Globus pallidus (tissue), 1 donor: ENCODE measurements at places on chromosomes 11 and 22.

DNA sequence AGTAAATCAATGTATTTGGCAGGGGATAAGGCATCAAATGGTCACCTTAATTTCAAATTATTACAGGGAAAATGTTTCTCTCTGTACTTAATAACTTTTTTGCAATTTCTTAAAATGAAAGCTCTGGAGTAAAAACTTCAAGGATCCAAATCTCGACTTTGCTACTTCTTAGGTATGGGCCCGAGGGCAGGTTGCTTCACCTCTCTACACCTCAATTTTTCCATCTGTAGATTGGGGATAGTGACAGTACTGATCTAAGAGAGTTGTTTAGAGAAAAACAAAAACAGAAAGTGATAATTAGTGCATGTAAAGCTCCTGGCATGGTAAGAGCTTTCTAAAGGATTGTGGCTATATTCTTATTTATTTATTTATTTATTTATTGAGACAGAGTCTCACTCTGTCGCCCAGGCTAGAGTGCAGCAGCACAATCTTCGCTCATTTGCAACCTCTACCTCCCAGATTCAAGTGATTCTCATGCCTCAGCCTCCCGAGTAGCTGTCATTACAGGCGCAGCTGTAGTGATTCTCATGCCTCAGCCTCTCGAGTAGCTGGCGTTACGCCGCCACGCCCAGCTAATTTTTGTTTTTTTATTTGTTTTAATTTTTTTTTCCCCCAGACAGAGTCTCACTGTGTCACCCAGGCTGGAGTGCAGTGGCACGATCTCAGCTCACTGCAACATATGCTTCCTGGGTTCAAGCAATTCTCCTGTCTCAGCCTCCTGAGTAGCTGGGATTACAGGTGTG, 2.3 kb upstream of the TFIP11 start:
- no peak for DNase-seq

- DNase-seq = no peak
These were observed 175.0 kb downstream of the GRIK4 start for GRCh38 chr11:120686516-120686915.

GRCh38 chr22:23059284-23059948, 10.9 kb upstream of the GNAZ start:
- DNase-seq = no peak

- DNase-seq = no peak
These were observed 25.5 kb downstream of the SPATA19 start for GRCh38 chr11:133819746-133820315.

DNA sequence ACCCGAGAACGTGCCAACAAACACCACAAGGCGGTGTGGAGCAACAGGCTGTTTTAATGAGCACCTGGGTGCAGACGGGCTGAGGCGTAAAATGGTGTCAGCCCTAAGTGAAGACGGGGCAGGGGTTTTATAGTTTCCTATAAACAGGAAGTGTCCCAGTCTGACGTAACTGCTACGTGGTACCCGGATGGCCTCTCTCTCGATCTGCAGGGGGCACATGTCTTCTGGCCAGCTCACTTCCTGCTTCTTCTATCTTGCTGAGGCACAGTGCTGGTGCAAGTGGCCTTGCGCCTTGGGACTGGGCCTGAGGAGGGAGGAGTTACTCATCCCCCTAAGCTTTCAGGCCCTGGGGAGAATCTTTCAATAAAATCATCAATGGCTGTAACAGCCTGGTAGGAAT, 20.9 kb downstream of the OOSP3 start:
- DNase-seq = no peak

GRCh38 chr11:36389811-36390210, 93.7 kb downstream of the PRR5L start:
- DNase-seq = no peak

DNA sequence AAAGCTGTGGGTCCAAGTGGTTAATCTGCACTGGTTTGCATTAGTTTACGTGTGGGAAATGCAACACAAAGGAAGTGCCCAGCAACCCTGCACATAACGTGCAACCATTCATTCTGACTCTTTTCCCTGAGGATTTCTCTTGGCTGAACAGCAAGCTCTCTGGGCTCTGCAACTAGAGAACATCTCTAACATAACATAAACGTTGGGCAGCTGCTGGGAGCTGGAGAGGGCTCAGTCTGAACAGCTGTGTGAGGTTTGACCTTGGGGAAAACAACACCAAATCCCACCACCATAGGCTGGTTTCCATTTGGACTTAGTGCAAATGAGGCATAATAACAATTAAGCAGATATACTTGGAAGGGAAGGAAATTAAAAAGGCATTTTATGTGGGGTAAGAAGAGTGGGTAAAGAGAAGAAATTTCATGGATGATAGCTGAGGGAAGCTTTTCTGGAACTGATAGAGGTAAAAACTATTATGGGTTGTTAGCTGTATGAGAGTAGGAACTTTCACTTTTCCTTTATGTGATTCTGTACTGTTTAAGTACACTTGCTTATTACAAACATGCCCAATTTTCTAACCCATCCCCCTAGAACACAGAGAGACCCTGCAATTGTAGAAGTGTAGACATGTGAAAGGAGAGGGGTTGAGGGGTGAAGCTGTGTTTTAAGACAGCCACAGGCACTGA, 76.2 kb downstream of the SNX19 start:
- DNase-seq = no peak

- DNase-seq = no peak
These were observed 15.7 kb upstream of the TTC36 start for GRCh38 chr11:118511601-118512000.

- no peak for DNase-seq
These were observed 264.3 kb downstream of the MIAT start for GRCh38 chr22:26921726-26922125.

GRCh38 chr11:123973816-123974215, 3.8 kb downstream of the OR10S1 start:
- no peak for DNase-seq
